ENCODE measurements at places on chromosomes 4 and X.

GRCh38 chr4:7195141-7195515 lies 2.8 kb downstream of the SORCS2 start:
- no peak for DNase-seq

DNA sequence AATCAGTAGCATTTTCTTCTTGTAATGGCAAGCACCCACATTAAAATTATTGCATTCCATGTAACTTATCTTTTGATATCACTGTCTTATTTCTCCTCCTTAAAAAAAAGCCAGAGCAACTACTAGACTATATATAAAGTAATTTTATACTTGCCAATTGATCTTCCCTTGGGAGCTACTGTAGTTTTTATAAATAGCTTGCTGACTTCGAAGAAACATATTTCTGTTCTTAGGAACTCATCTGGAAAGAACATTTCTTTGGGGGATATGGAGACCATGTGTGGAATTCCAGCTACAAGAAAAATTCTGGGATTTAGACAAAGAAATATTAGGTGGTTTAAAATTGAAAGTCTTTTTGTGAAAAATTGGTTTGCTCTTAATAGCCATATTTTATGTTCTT lies 94.9 kb downstream of the BMPR1B start:
- DNase-seq, result no peak

DNA sequence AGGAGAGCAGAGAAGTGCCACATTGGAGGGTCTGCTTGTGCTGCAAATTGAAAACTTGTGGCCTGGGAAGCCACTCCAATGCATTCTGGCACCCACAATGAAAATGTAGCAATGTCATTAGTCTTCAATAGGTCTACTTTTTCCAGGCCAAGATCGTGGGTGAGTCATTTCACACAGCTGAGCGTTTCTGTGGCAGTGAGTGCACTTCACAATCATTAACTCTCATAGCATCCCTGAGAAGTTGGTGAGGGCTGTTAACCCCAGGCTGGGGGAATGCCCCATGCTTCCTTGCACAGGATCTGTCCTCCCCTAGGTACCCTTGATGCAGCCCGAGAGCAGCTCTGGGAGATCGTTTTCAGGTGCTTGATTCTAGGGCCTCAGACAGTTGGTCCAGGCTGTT lies 196.8 kb upstream of the ATP6AP2 start:
- DNase-seq, result no peak

DNA sequence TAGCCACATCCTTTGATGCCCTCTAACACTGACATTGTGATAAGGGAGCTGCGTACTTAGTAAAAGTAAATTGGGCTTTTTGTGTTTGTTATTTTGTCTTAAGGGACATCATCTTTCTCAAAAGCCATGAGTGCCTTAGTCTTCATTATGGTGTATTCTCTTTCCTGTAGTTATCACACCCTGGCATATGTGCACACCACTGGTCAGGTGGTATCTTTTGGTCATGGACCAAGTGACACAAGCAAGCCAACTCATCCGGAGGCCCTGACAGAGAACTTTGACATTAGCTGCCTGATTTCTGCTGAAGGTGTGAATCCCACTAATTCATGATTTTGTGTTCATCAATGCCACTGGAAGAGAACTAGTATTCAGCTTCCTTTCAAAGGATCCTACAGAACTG lies 18.0 kb downstream of the HERC6 start:
- no peak for DNase-seq

GRCh38 chrX:1327651-1328304 lies 8.8 kb upstream of the IL3RA start:
- no peak for DNase-seq

GRCh38 chr4:96356591-96357370 lies 516.9 kb downstream of the PDHA2 start:
- no peak for DNase-seq
